ENCODE measurements at places on chromosomes 2 and 18.

- DNase-seq: no peak
These were observed 2.4 kb downstream of the ADRA2B start for GRCh38 chr2:96113951-96114350.

- no peak for DNase-seq
These were observed 1.6 kb upstream of the SFTPB start for GRCh38 chr2:85669549-85669948.

GRCh38 chr2:22281033-22281432 is 1103.9 kb upstream of the KLHL29 start:
- peak; percentile 10 for DNase-seq

GRCh38 chr18:58256316-58257080 is 212.5 kb downstream of the NEDD4L start:
- no peak for DNase-seq

DNA sequence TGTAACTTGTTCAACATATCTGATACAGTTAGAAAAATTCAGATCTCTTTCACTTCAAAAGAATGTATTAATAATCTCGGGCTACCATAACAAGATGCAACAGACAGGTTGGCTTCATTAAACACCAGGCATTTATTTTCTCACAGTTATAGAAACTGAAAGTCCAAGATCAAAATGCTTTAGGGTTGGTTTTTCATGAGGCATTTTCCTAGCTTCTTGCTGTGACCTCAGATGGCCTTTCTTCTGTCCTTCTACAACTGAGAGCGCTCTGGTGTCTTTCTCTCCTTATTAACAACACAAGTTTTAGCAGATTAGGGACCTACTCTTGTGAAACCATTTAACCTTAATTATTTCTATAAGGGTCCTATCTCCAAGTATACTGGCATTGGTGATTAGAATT is 452.5 kb downstream of the ZNF804A start:
- no peak for DNase-seq

GRCh38 chr18:44817831-44818473 is 137.3 kb downstream of the SETBP1 start:
- no peak for DNase-seq

GRCh38 chr2:10215393-10215935 is 87.2 kb upstream of the HPCAL1 start:
- DNase-seq: no peak

DNA sequence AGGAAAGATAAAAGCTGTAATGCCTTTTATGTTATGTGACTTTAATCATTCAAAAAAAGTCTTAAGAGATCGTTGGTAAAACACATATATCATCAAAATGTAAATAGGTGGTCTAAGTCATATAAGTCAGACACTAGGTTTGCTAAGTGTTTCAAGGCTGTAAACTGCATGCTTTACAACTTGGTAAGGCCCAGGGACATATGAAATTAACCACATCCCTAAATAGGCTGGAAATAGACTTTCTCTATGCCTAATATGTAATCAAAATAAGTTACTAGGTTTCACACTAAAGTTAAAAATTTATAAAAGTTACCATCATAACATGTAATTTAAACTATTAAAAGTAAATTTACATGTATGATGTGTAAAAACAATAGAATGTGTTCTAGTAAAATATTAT is 946.3 kb upstream of the LRATD1 start:
- DNase-seq: no peak

- DNase-seq: no peak
These were observed 53.8 kb upstream of the SLC5A7 start for GRCh38 chr2:107932488-107932887.

DNA sequence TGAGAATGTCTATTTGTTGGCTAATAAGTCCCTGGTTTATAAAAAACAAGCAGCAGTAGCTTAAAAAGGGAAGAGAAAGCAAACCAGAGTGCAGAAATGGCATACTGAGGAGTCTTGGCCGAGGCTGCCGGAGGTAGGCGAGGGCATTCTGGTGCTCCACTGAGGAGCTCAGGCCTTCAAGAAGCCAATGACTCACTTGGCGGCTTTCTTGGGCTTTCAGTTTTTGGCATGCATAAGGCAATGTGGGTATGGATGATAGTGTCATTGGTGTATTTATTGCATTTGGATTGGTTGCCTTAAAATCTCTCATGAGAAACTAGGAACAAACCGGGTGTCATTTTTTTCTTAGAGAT is 119.6 kb upstream of the ARL5A start:
- peak; percentile 8 for DNase-seq

DNA sequence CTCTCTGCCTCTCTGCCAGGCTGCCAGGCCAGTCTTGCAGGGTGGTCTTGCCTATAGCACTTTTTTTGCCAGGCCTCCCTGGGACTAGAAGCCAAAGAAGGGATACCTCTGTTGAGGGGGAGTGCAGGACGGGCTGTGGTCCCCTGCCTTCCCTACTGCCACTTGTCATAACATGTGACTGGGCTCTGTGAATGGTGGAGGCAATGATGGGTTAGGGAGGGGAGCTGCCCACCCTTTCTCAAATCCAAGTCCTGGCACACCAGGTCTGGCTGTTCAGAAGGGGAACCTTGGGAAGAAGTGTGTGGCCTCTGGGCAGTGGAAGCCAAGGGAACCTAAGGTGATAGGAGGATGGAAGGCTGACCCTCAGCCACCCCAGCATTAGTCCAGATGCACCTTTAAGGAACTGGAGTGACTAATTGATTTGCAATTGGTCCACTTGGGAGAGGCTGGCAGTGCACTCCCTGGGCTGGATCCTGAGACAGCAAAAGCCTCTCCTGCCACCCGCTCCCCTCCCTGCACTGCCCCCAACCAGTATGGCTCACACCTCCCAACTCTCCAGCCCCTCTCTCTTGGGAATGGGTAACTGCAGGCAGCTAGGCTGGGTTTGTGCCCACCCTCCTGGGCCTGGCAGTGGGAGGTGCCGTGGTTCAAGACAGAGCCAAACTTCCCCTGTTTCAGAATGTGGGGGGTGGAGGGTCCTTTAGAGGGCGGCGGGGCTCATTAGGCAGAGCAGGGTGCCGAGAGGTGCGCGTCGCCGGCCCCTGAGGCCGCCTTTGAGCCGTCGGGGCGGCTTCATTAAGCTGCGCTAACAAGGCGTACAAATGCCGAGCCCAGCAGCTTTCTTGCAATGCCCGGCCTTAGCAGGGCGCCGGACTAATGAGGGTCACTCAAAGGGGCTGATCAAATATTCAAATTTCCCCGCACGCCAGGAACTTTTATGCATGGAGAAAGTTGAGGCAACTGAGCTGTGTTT is 4.5 kb upstream of the SIX3 start:
- peak; percentile 89 for DNase-seq

GRCh38 chr18:72910045-72910444 is 42.3 kb upstream of the NETO1 start:
- no peak for DNase-seq

- peak; percentile 44 for DNase-seq
These were observed 80.1 kb upstream of the MAP3K20 start for GRCh38 chr2:172995323-172996244.

- DNase-seq: no peak
These were observed 359.3 kb upstream of the SALL3 start for GRCh38 chr18:78620326-78620725.

DNA sequence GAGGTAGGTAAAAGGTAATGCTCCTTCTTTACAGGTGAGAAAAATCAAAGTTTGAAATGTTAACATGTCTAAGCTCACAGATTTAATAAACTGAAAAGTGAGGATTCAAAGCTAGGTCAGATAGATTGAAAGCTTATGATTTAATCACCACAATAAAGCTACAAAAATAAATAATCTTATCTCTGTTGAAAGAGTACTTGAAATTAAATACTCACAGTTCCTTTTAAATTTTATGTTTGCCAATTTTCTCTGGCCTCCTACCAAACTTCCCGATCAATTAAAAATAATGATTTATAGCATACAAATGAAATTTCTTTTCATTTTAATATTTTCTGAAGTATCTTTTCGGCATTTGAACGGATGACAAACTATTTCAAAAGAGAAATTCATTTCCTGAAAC is 77.3 kb downstream of the GAREM1 start:
- no peak for DNase-seq

DNA sequence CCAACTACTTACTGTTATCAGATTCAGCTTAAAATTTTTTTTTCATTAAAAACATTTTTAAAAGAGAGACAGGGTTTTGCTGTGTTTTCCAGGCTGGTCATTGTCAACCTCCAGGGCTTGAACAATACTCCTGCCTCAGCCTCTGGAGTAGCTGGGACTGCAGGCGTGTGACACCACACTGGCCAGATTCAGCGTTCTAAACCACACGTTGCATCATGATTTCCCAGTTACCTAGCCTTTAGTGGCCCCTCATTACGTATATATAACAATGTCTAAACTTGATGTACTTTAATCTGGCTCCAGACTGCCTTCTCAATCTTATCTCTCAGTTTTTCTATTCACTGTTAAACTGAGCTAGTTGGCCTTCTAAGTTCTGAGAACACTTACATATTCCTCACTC is 89.6 kb downstream of the COMMD1 start:
- peak; percentile 70 for DNase-seq

DNA sequence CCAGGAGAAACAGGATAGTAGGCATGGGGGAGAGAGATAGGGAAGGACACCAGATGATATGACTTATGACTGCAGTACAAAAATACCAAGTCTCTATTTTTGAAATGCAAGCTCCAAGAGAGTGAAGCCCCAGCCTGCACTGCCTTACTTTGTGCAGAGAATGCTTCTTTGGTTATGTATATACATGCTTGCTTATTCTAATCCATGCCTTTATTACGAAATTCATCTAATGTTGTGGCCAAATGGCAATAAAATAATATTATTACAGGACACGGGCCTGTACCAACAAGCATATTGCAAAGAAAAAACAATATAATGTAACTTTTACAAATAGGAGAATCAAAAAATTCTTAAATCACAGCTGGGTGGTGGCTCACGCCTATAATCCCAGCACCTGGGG is 110.8 kb downstream of the BCL11A start:
- no peak for DNase-seq

- DNase-seq: no peak
These were observed 48.8 kb downstream of the TCF7L1 start for GRCh38 chr2:85181844-85182456.

GRCh38 chr18:62634979-62635630 is 80.2 kb upstream of the PHLPP1 start:
- no peak for DNase-seq

GRCh38 chr2:54559593-54560145 is 103.5 kb downstream of the SPTBN1 start:
- DNase-seq: peak; percentile 88

- no peak for DNase-seq
These were observed 1.0 kb downstream of the VSNL1 start for GRCh38 chr2:17541531-17541950.

DNA sequence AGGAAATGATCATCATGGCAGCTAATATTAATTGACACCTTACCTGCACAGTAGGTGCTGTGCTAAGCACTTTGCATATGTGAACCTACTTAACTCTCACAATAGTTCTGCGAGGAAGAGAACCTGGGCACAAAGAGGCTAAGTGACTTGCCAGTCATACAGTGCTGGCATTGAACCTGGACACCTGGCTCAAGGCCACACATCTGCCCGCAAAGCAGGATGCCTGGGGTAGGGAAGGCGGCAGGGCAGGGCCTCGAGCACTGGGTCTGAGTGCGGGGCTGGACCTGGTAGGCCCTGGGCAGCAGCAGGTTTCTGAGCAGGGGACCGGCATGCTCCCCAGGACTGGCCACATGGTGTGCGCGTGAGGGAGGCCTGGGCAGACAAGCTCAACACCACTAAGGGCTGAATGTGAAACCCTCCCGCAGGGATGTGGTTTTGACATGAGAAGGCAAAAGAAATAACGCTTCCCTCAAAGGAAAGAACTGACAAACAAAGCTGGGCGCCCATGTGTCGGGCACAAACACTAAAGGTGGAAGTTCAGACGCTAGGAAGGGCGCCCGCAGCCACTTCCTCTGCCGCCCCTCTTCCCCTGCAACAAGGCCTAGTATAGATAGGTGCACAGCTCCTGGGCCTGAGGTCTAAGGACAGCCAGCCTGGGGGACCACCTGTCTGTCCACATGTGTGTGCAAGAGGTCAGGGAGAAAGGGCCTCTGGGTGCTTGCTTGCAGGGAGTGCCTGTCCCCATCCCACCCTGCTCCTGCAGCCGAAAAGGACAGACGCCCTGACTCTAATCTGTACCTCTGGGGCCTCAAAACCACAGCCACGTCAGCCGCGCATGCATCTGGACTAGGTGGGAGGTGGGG is 92.5 kb downstream of the ZFP36L2 start:
- DNase-seq: peak; percentile 99

- peak; percentile 21 for DNase-seq
These were observed 287.6 kb downstream of the SETBP1 start for GRCh38 chr18:44968336-44968735.

GRCh38 chr2:174902506-174903263 is 102.5 kb downstream of the CHN1 start:
- DNase-seq: no peak

- no peak for DNase-seq
These were observed 7.1 kb upstream of the NABP1 start for GRCh38 chr2:191670787-191671186.

- peak; percentile 53 for DNase-seq
These were observed 22.2 kb downstream of the BIN1 start for GRCh38 chr2:127084611-127085316.

- DNase-seq: peak; percentile 27
These were observed 316.8 kb upstream of the HS6ST1 start for GRCh38 chr2:128635361-128635900.

- no peak for DNase-seq
These were observed 23.7 kb downstream of the CCDC88A start for GRCh38 chr2:55395724-55396605.

GRCh38 chr2:231677632-231678104 is 30.7 kb upstream of the PTMA start:
- peak; percentile 91 for DNase-seq

DNA sequence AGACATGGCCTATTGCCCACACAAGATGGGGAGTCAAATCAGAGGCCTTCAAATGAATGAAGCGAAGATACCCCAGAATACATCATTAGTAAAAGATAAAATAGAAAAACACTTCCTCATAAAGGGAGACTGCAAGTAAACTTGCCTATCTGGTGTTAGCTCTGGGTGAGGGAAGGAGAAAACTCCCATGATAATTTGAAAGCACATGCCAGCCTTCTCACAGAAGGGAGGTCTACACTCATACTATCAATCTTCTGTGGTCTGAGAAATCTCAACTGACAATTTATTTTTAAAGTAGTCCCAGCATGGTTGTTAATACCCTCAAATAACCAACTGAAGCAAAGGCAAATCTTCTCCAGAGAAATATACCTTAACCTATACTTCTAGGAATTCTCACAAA is 75.4 kb downstream of the EXOC6B start:
- DNase-seq: no peak

- no peak for DNase-seq
These were observed 4.7 kb downstream of the CTDP1 start for GRCh38 chr18:79684283-79684631.

- DNase-seq: no peak
These were observed 73.6 kb downstream of the SPATS2L start for GRCh38 chr2:200380091-200380561.

GRCh38 chr18:57014772-57015413 is 132.0 kb upstream of the BOD1L2 start:
- no peak for DNase-seq

GRCh38 chr18:48328473-48329210 is 80.5 kb downstream of the ZBTB7C start:
- no peak for DNase-seq
